ENCODE measurements at places on chromosomes 7 and 10.

GRCh38 chr10:89197473-89197872 lies 9.6 kb downstream of the CH25H start:
- no peak for DNase-seq

DNA sequence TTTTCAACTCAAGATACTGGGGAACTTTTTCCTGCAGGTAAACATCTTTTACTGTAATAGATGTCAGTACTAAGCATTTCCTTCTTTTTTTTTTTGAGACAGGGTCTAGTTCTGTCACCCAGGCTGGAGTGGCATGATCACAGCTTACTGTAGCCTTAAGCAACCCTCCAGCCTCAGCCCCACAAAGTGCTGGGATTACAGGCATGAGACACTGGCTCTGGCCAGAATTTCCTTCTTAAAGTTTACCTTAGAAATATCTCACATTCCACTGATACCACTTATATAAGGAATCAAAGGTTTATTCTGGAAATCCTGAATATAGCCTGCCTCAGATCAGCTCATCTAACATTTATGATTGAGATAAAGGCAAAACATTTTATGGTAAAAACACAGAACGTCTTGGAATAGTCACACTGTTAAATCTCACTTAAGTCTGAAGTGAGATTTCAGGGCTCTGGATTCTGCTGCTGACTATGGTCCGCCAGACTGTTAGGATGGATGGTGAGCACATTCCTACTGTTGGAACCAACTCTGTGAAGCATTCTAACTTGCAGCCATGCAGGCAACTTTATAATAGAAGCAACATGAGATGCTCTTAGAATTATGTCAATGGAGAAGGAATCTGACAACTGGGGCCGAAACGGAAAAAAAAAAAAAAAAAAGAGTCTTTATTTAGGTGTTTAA lies 151.9 kb downstream of the ZMYND11 start:
- no peak for DNase-seq

DNA sequence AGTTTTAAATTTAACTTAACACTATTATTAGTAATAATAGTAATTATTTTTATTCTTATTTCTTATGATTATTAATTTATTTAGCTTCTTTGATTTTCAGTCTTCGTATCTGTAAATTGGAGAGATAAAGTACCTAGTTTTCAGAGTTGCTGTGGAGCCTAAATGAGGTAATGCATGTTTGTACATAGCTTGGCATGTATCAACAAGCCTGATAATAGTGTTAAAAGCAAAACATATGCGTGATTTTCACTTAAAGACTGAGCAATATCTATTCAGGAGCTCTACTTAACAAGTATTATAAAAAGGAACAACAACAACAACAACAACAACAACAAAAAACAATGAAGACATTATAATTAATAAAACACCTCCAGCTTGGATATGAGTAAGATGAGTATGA lies 12.4 kb downstream of the CALCR start:
- no peak for DNase-seq

GRCh38 chr7:122068999-122069398 lies 75.0 kb downstream of the AASS start:
- no peak for DNase-seq

GRCh38 chr7:21141476-21141875 lies 286.4 kb upstream of the SP4 start:
- DNase-seq, result no peak

DNA sequence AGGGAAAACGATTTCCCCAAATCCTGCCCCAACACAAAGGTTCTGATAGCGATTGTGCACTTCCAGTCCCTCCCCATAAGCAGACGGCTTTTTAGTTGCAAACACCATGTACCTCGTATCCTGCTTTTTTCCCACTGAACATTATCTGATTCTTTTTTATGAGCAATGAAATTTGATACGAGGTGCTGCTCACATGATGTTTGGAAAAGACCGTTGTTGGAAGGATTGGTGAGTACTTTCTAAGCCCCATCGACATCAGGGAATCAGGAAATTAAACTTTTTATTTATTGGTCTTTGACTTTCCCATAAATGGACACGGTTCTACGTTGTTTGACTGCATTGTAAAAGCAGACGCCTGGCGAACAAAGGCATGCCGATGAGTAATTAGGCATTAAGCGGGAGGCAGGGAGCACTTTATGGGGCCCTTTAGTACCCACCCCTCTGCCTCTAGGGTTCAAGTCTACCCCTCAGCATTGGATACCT lies 49.4 kb downstream of the TEX36 start:
- DNase-seq, result no peak

DNA sequence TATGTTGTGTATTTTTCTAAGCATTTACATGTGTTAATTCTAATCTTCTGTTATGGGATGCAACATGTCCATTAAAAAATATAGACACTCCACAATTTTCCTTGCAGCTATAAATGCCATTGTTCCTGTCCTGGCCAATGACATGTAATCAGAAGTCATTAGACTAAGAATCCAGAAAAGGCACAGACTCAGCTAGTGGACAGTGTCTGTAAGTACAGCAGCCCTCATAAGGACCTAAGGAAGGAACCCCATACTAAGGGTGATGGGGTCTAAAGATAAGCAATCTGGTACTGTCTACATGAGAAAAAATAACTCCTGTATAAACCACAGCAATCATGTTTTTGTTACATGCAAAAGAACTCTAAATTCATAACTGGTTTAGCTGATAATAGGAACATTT lies 115.9 kb downstream of the GPR85 start:
- no peak for DNase-seq

DNA sequence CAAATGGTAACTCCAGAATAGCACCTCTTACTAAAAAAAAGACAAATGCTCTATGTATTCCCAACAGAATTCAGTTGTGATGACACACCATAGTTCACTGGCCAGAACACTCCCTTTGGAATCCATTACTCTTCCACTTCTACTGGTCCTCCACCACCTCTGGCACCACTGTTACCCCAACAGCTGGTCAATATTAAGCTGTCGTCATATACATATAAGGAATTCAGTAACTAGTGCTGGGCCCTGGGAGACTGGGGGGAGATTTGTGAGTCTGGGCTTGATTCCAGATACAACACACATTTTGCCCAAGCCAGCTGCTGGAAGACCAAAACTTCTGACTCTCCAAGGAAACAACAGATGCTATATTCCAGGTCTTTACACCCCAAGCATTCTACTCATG lies 26.0 kb upstream of the ITGA8 start:
- DNase-seq, result no peak

GRCh38 chr7:774161-775109 lies 47.4 kb upstream of the PRKAR1B start:
- DNase-seq, result peak; percentile 37

DNA sequence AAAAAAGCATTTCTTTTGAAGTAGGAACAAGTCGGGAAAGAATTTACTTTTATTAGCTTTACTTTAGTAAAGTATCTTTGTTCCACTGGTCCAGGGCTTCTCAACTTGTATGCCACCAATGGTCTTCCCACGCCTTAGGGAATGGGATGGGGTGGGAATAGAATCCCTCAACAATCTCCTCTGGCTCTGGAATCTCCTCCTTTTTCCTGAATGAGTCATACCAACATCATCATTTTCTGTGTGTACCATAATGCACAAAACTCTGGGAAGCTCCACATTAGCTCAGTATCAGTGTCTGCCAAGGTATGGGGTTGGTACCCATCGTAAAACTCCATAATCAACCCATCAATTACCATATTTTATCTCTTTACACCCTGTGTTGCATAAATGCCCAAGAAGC lies 159.4 kb upstream of the BMPER start:
- DNase-seq, result no peak

- no peak for DNase-seq
Measured at GRCh38 chr7:118289476-118289875, 65.0 kb downstream of the ANKRD7 start.

DNA sequence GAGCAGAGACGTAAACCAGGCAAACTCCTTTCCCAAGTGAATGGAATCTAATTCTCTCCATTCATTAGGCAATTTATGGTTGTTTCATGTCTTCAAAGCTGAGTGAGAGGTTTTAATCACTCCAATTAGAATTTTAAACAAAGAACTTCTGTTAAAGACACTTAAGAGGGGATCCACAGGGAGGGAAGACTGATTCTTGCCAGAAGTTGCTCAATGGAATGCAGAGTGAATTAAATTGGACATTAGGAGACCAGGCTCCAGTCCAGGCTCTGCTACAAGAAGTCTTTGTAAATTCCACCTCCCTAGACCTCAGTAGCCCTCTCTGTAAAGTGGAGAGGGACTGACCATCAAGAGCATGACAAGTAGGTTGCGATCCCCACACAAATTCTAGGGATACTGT lies 130.7 kb upstream of the TMEM72 start:
- DNase-seq, result no peak

DNA sequence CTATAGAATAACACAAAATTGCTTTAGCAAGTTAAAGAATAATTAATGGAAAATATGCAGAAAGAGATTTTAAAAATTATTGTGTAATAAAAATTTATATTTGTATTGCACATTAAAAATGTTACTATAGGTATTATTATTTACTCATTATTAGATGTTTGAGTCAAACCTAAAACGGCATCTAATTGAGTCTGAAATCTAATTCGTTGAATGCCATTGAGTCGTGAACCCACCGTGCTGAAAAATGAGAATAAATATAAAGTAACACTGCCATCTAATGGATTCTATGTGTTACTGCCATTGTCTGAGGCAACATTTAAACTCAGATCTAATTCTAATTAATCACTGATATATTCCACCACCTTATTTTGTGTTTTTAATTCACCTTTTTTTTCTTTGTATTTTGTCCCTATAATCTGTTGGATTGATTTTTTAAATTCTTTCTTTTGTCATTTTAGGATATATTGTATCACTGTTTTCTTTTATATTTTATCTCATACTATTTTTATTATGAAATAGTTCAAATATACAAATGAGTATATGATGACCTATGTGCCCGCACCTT lies 62.2 kb downstream of the SAMD9 start:
- no peak for DNase-seq

- DNase-seq, result no peak
Measured at GRCh38 chr10:128751851-128752250, 625.6 kb upstream of the MKI67 start.

- no peak for DNase-seq
Measured at GRCh38 chr7:44727158-44727936, 21.3 kb upstream of the ZMIZ2 start.

GRCh38 chr7:40694026-40694809 lies 559.4 kb downstream of the SUGCT start:
- no peak for DNase-seq

GRCh38 chr10:23505797-23506465 lies 67.1 kb downstream of the OTUD1 start:
- DNase-seq, result no peak

- peak; percentile 6 for DNase-seq
Measured at GRCh38 chr10:17425584-17426262, 28.7 kb downstream of the ST8SIA6 start.

DNA sequence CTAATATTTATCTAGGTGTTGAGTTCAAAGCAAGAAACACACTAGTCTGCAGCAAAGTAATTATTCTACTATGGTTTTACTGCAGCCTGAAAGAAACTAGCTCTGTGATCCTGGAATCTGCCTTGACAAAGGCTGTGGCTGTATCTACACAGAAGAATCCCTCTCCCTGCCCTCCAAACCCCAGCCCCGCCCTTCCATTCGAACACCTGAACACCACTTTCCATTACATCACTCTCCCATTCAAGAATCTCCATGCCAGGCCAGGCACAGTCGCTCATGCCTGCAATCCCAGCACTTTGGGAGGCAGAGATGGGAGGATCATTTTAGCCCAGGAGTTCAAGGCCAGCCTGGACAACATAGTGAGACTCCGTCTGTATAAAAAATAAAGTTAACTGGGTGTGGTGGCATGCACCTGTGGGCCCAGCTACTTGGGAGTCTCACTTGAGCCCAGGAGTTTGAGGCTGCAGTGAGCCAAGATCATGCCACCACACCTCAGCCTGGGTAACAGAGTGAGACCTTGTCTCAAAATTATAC lies 23.3 kb downstream of the LRRC20 start:
- no peak for DNase-seq

GRCh38 chr7:1809070-1809469 lies 139.0 kb downstream of the ELFN1 start:
- DNase-seq, result no peak

DNA sequence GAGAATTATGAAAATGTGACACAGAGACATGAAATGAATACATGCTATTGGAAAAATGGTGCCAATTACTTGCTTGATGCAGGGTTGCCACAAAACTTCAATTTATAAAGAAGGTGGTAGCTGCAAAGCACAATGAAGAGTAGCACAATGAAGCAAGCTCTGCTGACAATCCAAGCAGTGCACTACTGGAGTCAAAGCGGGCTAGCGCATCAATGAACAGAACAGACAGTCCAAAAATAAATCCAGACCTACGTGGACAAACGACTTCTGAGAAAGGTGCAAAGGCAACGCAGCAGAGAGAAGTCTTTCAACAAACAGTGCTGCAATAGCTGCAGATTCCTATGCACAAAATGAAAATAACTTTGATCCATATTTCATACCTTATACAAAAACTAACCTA lies 75.8 kb downstream of the LARP4B start:
- DNase-seq, result no peak

DNA sequence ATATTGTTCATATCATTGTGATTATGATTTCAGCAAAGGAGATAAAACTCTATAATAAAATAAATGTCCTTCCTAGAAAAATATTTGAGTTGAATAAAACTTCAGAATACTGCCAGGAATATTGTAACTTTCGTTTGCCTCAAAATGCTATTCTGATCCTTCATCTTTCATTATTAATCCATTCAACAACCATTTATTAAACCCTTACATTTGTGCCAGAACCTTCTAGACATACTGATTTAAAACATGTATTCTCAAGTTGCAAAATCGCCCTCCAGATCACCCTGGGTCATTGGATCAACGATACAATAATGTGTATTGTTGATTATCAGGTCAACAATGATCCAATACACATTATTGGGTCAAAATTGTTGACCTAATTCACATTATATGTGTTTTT lies 759.8 kb downstream of the CNTNAP2 start:
- DNase-seq, result no peak

DNA sequence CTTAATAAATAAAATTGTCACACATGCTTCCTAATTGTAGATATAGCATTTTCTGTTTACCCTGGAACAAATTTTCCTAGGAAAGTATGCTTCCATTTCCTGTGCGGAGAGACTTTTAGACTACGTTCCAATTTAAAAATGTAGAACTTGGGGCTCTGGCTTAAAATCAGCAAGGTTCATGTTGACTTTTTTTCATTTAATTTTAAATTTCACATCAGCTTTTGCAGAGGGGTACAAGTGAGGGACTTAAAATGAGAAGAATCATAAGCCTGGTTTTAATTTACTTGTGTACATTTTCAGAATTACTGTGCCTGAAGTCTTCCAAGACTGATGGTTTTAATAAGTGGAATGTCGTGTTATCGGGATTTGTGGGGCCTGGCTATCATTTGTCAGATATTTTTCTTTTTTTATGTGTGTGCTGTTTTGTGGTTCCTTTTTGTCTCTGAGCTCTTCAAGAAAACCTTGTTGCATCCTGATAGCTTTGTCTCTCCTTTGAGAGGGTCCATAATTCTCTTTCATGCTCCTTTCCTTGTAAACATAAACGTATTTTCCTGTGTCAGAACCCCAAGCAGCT lies 8.8 kb upstream of the ATRNL1 start:
- no peak for DNase-seq
